ENCODE measurements at places on chromosomes 3 and 15.

- DNase-seq = peak; percentile 52
Measured at GRCh38 chr15:31396881-31397560, 70.4 kb downstream of the KLF13 start.

- DNase-seq = no peak
Measured at GRCh38 chr3:61796911-61797310, 235.5 kb downstream of the PTPRG start.

DNA sequence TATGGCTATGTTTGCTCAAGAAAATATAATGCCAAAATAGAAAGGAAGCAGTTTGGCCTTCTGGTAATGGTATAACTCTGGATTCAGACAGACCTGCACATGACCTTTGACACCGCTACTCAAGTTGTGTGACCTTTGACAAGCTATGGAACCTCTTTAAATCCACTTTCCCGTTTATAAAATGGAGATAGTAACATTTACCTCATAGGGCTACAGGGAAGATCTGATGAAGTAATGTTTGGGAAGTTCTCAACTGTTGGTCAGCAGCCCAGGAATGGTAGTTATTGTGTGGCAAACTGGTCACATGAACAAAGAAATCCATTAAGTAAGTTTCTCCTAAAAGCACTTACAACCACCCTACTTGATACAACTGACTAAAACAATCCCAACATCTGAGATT, 95.1 kb upstream of the PHLDB2 start:
- peak; percentile 59 for DNase-seq

DNA sequence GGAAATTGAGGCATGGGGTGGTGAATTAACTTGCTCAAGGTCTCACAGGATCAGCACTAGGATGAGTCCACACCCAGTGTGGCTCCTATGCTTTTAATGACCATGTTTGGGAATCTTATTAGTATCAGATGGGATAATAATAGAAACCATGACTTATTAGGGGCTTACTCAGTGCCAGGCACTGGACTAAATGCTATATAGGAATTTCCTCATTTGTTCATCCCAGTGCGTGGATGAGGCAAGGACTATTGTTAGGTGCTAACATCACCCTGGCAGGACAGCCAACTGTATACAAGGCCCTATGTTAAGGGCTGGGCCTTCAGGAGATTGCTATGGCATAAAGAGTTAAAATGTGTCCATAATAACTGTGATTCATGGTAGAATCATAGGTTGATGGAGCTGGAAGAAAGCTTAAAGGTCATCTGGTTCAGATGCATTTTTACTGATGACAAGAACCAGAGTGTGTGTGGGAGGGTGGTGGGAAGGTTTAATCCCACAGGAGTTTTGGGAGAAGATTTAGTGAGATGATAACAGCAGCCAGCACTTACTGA, 4.7 kb upstream of the FEM1B start:
- no peak for DNase-seq

GRCh38 chr3:17747174-17747889, 4.9 kb upstream of the TBC1D5 start:
- DNase-seq = no peak

DNA sequence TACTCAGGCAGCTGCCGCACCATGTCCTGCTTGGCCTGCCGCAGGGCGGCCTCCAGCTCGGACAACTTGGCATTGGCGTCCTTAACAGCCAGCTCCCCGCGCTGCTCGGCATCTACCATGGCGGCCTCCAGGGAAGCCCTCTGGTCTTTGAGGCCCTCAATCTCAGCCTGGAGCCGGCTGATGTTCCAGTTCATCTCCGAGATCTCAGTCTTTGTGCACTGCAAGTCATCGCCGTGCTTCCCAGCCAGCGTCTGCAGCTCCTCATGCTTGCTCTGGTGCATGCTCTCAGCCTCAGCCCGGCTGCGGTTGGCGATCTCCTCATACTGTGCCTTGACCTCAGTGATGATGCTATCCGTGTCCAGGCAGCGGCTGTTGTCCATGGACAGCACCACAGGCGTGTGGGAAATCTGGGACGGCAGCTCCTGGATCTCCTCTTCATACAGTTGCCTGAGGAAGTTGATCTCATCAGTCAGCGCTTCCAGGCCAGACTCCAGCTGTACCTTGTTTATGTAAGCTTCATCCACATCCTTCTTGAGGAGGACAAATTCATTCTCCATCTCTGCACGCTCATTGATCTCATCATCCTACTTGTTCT, 15.5 kb upstream of the PSTPIP1 start:
- no peak for DNase-seq

- no peak for DNase-seq
Measured at GRCh38 chr3:16794257-16794656, 90.5 kb upstream of the PLCL2 start.

- no peak for DNase-seq
Measured at GRCh38 chr3:4708230-4708629, 215.1 kb downstream of the ITPR1 start.

DNA sequence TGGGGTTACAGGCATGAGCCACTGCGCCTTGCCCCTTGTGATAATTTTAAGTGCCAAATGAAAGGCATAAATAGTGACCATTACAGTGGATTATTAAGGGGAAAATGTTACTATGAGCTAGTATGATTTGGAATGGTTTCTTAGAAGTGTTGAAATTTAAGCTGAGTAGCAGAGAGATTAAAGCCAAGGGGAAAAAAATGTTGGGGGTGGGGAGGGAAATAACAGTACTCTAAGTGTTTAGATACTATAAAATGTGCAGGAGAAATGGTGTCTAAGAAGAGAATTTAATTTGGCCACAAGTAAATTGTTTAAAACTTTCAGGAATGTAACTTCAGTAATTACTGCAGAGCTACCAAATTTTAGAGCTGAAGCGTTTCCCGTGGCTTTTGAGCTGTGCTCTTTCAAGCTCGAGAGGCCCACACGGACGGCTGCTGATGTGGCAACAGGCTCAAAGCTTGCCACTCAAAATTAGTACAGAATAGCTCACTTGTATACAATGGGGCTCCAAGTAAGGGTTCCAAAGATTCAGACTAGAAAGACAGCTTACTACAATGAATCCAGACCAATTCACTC, 23.9 kb upstream of the SLC12A8 start:
- DNase-seq = peak; percentile 70

DNA sequence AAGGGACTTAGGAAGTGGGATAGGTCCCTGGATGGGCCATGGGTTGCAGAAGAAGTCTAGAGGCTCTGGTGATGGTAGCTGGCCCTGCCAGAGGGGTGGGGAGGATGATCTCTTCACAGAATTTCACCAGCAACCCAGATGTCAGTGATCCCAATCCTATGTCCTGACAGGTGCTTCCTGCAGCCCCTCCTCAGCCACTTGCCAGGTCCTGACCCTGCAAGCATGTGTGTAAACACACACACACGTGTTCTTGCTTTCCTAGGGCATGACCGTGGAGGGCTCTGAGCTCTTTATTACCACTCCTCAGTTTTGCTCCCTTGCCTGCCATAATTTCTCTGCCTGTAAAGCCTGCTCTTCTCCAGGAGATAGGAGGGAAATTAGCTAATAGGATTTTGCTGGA, 12.5 kb downstream of the TEX264 start:
- no peak for DNase-seq

- no peak for DNase-seq
Measured at GRCh38 chr3:61409638-61410037, 151.7 kb upstream of the PTPRG start.

DNA sequence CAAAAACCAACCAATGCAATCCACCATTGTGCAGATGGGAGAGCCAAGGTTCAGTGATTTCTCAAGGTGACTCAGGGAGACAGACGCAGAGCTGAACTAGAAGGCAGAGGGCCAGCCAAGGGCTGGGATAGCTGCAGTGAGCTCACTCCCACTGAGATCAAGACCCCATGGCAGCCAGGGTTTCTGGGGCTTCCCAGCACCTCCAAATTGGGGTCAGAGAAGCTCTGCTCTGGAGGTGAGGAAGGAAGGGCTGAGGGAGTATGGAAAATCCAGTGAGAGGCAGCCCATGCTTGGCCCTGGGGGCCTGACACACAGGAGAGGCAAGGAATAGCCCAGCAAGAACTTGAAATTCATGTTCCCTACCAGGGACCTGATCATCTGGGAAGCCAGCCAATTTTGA, 61.0 kb downstream of the ISG20 start:
- no peak for DNase-seq

- no peak for DNase-seq
Measured at GRCh38 chr15:55856506-55857164, 113.7 kb upstream of the PRTG start.

DNA sequence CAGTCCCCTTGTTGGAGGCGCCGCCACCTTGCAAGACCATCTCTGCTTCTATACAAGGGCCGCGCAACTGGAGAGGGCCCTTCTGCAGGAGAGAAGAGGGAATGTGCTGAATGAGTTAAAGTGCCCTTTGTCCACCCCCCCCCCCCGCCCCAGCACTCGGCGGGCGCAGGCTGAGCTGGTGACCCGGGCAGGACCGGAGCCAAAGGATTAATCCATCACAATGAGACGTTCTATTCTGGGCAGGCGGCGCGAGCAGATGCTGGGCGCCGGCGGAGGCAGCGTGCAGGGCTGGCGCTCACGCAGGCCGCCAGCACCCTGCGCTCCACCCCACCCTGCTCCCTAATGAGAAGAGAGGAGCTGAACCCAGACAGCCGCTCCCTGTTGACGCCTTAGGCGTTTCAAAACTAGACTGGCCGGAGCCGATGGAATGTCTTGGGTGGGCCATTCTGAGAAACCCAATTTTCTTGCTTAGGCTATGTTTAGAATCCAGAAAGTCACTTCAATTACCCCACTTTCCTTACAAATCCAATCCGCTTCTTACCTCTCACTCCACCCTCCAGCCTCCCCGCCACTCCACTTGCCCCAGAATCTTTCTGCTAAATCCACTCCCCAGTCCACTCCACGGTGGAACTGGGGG, 32.9 kb downstream of the GJD2 start:
- peak; percentile 84 for DNase-seq

- DNase-seq = no peak
Measured at GRCh38 chr3:142926368-142926944, 37.0 kb downstream of the PAQR9 start.

DNA sequence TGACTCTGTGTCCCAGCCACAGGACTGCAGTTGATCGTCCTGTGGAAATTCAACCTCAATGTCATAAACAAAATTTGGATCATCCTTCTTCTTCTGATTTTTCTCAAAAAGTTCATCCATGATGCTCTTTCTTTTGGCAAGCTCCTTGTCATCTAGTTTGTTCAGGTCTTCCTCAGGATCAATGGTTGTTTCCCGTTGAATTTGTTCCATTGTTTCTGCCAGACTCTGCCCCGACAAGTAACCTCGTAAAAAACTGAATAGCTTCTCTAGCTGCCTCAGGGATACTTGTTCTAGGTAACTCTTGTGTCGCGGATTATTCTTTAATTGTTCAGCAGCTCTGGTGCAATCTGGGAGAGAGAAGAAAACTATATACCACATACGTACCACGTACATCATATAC, 4.5 kb downstream of the CEP19 start:
- DNase-seq = no peak

DNA sequence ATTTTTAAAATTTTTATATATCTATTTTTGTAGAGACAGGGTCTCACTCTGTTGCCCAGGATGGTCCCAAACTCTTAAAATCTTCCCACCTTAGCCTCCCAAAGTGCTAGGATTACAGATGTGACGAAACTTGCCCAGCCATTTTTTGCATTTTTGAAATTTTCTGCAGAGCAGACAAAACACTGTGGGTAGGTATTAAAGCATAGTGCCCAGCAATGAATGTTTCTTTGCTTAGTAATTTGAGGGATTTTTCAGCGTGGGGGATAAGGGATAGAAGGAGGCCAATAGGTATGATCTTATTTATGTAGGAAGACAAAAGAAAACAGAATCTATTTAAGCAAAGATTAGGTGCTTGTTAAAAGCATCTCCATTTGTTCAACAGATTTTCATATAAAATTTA, 446.8 kb upstream of the DPH6 start:
- DNase-seq = peak; percentile 58

DNA sequence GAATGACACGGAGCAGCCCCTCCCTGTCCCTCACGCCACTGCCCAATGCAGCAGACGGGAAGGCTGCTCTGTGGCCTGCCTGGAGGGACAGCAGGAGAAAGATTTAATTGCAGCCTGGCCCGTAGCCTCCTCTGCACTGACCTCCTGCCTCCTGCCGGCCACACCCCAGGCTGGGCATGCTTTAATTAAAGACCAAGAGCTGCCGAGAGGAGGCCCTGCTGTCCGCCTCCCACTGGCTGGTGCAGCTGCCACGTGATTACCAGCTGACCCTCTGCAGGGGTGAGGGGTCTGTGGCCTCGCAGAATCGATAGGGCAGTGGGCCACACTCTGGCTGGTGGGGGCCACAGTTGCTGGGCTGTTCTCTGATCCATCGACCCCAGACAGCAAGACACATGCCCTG, 100.2 kb upstream of the PRR23E start:
- no peak for DNase-seq

GRCh38 chr3:143753456-143753855, 94.8 kb downstream of the SLC9A9 start:
- DNase-seq = no peak

DNA sequence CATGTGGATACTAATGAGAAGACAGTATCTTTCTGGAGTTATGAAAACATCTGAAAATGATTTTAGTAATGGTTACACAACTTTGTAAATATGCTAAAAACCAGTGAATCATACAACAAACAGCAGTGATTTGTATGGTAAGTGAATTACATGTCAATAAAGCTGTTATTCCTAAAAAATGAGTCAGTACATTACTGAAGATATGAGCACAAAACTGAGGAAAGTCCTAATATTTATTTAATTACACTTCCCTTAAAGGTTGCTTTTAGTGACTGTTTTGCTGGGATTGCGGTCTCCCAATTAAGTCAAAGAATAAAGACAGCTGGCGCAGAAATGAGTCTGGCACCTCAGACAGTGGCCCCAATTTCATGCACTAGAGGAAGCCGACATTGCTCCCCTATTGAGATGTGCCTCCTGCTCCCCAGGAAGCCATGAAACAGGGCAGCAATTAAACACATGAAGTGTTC, 50.9 kb upstream of the FSIP1 start:
- peak; percentile 41 for DNase-seq

- no peak for DNase-seq
Measured at GRCh38 chr3:23698652-23699313, 107.0 kb upstream of the UBE2E1 start.

GRCh38 chr3:153621953-153622352, 459.9 kb downstream of the RAP2B start:
- DNase-seq = no peak
